ENCODE measurements at places on chromosomes 5 and 9.

DNA sequence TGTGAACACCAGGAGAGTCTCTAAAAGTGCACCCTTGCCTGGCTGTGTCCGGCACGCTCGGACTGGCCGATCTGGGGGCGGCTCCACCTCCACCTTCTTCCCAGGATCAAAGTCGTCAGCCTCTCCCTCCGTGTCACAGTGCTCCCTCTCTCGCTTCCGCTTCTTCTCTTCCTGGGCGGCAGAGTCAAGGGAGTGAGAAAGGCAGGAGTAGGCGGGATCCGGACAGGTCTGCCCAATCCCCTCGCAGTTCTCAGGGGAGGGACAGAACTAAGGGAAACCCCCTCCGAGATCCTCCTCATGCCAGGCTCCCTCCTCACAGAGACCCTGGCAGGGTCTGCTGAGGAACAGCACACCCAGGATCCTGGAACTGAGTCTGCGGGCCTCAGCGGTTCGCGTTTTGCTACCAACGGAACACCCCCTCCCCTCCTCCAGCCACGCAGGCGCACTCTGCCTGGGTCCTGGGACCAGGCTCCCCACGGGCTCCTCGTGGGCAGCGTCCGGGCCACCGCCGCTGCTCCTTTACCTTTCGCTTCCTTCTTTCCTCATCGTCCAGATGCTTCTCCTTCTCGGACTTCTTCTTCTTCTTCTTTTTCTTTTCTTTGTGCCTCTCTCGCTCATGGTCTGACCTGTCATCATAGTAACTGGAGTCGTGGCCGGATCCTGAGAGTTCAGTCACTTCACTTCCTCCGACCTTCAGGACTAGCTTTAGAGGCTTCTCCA, 1.3 kb downstream of the BRD9 start:
- no peak for DNase-seq

DNA sequence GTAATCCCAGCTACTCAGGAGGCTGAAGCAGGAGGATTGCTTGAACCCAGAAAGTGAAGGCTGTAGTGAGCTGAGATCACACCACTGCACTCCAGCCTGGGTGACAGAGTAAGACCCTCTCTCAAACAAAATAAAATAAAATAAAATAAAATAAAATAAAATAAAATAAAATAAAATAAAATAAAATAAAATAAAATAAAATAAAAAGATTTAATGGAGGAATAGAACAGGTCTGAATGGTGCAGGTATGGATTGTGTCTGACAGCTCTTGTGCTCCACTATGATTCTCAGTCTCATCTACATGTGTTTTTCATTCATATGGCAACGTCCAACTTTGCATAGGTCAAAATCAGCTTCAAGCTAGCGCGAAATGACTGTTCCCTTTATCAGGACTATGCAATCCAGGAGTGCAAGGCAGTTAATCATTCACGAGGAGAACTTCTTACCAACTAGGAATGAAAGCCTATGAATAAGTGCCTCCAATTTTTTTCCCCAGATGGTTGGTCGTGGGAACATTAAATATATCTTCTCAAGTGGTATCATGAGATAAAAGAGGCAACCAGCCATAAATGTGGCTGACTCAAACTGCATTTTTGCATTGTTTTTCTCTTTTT, 1392.3 kb upstream of the CDH9 start:
- DNase-seq, result no peak

GRCh38 chr5:133538718-133539117, 73.6 kb downstream of the FSTL4 start:
- no peak for DNase-seq

GRCh38 chr5:52811067-52811749, 23.5 kb downstream of the ITGA1 start:
- DNase-seq, result no peak
